Motor neuron (in vitro differentiated cells): ENCODE measurements at places on chromosomes 4 and X.

GRCh38 chr4:148444296-148445070, 2.3 kb upstream of the NR3C2 start:
- ATAC-seq: peak; percentile 20

DNA sequence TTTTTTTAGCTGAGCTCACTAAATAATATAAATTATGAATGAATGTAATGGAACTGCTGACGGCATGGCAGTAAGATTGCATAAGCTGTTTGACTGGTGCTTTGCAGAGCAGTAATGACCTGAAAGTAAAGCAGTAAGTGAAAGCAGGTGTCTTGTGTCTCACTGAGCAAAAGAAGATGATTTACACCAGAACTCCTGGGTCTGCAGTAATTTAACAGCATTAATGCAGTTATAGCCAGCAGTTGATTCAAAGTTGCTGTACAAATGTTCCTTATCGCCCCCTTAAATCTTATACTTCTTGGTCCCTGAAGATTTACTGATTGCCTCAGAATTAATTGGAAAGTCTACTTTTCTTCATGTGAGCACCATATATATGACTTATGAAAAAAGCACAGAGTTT, 187.7 kb downstream of the DCTD start:
- no peak for ATAC-seq

GRCh38 chrX:125883169-125883568, 282.9 kb downstream of the DCAF12L2 start:
- ATAC-seq: no peak

DNA sequence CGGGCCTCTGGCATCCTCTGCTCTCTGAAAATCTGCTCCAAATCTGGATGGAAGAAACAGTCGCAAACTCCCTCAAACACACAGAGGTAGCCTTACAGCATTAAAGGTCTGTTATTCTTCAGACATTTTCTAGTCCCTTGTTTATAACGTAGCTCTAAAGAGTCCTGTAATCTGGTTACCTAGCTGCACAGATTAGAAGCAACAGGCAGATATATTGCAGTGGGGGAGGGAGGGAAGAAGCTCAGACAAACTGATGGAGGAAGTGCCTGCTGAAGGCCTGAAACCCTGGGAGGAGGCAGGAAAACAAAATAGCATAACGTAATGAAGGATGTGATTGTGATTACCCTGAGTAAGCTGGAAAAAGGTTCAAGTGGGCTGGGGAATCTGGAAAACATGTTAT, 39.4 kb downstream of the ZCCHC12 start:
- ATAC-seq: no peak

DNA sequence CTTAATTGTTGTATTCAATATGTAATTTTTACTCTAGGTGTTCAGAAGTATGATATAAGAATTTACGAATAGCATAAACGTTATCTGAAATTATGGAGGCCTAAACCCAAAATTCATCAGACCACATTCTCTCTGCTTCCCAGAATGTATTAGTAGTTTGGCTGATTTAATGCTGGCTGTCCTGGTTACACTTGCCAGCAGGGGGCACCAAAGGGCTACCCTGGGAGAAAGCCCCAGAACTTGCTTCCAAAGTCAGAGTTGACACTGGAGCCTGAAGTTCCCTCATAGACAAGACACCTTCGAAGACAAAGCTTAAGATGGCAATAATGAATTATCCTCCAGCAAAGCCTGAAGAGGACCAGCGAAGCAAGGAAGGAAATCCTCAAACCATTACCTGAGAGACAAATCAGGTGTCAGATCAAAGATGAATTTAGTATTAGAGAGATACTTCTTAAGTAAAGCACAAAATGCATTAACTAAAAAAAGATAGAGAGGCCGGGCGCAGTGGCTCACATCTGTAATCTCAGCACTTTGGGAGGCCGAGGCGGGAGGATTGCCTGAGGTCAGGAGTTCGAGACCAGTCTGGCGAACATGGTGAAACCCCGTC, 11.3 kb upstream of the ANOS1 start:
- ATAC-seq: no peak
